ENCODE measurements at places on chromosomes 3 and 15. TPM values are rescaled to one million over a fixed set of nuclear protein-coding genes. Genes with fewer than 3 reads are reported as not detected.

TRIM71 gene
- not detected for total RNA-seq

ZNF80 gene
- 0.42 TPM for total RNA-seq

SH3GL3 gene
- not detected for total RNA-seq

CDC25A gene
- 0.07 TPM for total RNA-seq

SLC9C1 gene
- total RNA-seq = 0.49 TPM

C3orf52 gene
- total RNA-seq = 3.9 TPM

GREM1 gene
- total RNA-seq = not detected

CD80 gene
- 26.5 TPM for total RNA-seq

DUOXA2 gene
- not detected for total RNA-seq

SCN11A gene
- 0.24 TPM for total RNA-seq

SPATA12 gene
- not detected for total RNA-seq

IMPG2 gene
- 0.44 TPM for total RNA-seq

RAD51 gene
- total RNA-seq = 1.9 TPM

FAM3D gene
- not detected for total RNA-seq

PP2D1 gene
- not detected for total RNA-seq

SPTBN5 gene
- total RNA-seq = 1.4 TPM

APBA2 gene
- total RNA-seq = not detected

CDHR4 gene
- total RNA-seq = 0.32 TPM

RBMS3 gene
- total RNA-seq = not detected

RCN2 gene
- 27.8 TPM for total RNA-seq

P2RY1 gene
- total RNA-seq = 0.17 TPM

EXD1 gene
- not detected for total RNA-seq

CYP11A1 gene
- not detected for total RNA-seq

CPLX3 gene
- not detected for total RNA-seq

FRMD5 gene
- not detected for total RNA-seq

ATP10A gene
- 1.6 TPM for total RNA-seq

OXTR gene
- total RNA-seq = 0.10 TPM

C2CD4A gene
- not detected for total RNA-seq

GAP43 gene
- total RNA-seq = not detected

PXYLP1 gene
- 5.4 TPM for total RNA-seq

FBXL22 gene
- 2.5 TPM for total RNA-seq

TMEM158 gene
- total RNA-seq = not detected

MAP2K1 gene
- 50.3 TPM for total RNA-seq

MSL2 gene
- total RNA-seq = 97.1 TPM

GPR149 gene
- total RNA-seq = not detected

PTX3 gene
- total RNA-seq = 0.36 TPM

KIF15 gene
- 1.4 TPM for total RNA-seq

DAZL gene
- total RNA-seq = not detected

AADACL2 gene
- total RNA-seq = not detected

Measured in B cell (primary cell).